ENCODE measurements at places on chromosomes 12 and 14.

GRCh38 chr12:83361475-83361874 lies 674.8 kb downstream of the TMTC2 start:
- DNase-seq: no peak

DNA sequence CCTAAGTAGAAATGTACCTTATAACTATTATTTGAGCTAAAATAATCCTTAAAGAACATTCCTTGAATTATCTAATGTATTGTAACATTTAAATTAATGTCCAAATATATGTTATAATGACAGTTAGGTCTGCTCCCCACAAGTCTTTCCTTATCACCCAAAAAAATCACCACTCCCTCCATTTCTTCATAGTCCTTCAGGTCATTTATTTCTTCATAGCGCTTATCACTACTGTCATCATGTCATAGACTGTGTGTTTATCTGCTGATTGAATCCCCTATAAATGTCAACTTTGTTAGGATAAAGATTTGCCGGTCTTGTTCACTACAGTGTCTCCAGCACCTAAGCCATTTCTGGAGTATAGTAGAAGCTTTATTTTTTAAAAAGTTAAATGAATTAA lies 12.0 kb downstream of the LUM start:
- no peak for DNase-seq

DNA sequence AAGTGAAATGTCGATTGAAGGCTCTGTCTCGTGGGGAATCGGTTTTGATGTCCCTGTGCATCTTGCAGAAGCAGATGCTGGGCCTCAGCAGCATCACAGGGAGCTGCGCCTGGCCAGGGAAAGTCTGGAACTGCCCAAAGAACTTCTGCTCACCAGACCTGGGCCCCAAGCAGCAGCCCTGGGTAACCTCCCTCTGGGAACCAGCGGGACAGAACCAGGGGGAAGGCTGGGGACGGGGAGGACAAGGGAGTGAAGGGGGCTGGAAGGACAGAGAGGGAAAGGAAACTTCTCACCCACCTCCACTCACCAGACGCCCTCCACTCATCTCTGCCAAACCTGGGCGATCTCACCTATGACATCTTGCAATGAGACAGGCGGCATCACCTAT lies 26.8 kb upstream of the C14orf180 start:
- no peak for DNase-seq

DNA sequence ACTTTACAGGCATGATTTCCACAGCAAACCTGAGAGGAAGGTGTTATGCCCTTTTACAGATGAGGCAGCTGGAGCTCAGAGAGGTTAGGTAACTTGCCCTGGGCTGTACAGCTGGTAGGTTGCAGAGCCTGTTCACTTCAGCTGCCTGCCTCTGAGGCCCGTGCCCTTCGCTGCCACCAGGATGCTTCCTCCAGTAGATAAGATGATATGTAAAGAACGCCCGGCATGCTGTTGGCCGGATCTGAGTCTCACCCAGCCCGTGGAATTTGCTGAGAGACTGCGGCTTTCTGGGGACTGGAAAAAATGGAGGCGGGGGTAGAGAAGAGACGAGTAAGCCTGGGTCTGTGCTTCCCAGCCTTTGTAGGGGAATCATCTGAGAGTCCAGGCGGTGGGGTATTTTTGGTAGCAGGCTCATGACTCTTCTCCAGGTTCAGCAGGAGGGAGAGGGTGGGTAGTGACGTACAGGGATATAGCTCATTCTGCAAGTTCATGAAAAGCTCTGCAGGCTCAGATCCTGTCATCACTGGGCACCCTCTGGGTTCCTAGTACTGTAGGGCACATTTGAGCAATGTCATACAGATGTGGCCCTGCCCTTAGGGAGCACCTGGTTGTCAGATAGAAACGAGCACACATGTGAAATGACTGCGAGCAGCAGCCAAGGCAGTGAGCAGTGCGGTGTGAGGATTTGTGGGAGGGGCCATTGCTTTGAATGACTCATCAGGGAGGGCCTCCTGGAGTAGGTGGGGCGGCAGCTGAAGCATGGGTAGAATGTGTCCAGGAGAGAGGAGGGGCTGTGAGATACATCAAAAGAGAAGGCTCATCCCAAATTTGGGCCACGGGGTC lies 159.4 kb downstream of the TSPAN9 start:
- DNase-seq: no peak

DNA sequence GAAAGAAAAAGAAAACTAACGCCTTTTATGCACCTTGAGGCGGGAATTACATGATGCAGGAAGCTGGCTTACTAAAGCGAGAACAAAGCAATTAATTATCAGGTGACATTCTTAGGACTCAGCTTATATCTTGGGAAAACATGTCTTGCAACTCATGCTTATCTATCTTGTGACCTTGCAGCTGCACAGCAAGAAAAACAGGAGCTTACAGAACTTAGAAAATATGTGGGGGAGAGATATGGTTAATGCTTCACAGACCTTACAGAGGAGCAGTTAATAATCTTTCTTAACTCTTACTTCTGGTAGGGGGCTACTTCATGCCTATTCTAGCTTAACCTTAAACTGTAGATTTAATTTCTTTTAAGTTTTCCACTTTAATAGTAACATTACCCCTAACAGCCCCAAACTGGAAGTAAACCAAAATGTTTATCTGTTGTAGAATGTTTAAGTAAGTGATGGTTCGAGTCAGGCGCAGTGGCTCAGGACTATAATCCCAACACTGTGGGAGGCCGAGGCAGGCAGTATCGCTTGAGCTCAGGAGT lies 13.2 kb upstream of the OR11G2 start:
- no peak for DNase-seq

DNA sequence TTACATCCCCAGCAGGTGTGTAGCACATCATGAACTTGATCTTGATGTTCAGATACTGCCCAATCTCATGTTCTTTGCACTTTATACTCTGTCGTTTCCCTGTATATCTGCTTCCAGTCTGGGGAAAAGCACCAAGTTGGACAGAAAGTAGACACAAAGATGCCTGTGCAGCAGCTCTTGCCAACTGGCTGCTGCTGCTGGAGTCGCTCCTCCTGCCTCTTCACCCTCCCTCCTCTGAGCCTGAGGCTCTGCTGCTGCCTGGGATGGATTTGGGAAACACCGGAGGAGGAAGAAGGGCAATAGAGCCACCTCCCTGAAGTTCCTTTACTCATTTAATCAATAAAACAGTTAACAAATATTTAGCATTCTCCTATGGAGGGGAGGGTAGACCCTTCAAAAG lies 32.4 kb downstream of the ADCK1 start:
- no peak for DNase-seq

DNA sequence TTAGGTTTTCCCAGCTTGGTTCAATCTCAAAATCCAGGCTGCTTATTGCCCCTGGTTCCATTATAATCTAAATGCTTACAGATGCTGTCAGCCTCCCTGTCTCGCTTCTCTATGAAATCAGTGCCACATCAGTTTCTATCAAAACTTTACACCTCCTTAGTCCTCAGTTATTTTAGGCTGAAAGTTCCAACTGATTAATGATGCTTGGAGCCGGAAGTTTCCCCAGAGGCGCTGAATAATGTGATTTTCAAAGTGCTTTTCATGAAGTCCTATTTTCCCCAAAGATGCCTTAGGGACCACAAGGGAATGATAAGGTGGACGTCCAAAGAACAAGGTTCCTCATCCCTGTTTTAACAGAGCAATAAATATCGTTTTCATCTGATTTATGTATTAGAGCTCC lies 262.4 kb upstream of the RMST start:
- DNase-seq: no peak

DNA sequence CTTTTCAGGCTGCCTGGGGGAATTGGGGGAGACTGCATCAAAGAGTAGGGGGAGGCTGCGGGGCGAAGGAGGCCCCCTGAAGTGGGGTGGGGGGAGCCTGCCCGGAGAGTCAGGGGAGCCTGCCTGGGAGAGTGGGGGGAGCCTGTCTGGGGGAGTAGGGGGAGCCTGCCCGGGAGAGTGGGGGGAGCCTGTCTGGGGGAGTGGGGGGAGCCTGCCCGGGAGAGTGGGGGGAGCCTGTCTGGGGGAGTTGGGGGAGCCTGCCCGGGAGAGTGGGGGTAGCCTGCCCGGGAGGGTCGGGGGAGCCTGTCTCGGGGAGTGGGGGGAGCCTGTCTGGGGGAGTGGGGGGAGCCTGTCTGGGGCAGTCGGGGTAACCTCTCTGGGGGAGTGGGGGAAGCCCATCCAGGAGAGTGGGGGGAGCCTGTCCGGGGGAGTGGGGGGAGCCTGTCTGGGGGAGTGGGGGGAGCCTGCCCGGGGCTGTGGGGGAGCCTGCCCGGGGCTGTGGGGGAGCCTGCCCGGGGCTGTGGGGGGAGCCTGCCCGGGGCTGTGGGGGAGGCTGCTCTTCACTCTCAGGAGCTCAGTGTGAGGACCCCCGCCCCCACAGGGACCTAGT lies 6.5 kb upstream of the DEGS2 start:
- DNase-seq: no peak

DNA sequence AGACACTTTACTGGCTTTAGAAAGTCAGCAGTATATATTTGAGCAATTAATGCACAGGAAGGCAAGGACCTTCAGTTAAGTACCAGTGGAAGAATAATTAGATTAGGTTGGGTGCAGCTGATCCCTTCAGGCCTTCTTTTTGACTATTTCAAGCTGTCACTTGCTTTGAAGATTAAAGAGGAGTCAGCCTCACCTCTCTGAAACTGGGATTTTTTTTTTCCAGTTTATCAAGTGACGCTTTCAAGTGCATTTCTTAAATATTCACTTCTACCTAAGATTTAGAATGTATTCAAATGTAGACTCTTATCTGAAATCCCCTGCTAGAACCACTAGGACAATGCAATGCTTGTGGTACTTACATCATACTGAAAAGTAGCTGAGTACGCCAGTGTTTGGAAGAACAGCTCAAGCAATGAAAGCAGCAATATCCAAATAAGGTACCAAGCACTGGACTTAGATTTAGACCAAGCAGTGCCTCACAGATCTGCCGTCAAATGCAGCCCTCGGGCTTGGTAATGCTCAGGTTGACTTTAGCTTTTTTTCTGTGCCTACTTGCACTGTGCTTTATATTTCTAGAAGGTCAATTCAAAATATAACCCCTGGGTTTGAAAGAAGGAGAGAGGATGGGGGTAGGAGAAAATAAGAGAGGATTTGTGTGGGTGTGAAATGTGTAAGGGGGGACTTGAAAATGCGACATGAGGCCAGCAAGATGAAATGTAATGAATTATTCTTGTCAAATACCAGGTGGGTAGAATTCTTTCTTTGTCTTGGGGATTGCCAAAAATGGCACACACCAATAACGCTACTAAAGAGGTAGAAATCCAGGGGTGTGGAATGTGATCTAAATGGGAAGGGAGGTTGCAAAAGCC lies 3.7 kb upstream of the FERMT2 start:
- no peak for DNase-seq

GRCh38 chr14:74965486-74966153 lies 10.2 kb upstream of the PGF start:
- no peak for DNase-seq

GRCh38 chr14:81187832-81188522 lies 32.8 kb downstream of the GTF2A1 start:
- no peak for DNase-seq

DNA sequence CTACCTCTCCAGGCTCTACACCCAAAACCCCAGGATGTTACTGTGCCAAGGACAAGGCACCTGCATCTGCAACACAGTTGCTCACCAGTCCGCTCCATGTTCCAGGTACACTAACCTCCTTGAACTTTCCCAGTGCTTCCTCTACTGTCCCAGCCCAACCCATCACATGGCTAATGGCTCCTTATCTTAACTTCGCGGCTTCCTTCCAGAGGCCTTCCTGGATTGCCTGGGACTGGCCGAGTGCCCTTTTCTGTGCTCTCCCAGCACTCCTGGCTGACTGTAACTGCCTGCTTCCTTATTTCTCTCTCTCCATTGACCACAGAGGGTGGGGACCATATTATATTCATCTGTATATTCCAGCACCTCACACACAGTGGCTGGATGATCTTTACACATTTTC lies 20.9 kb downstream of the POMT2 start:
- no peak for DNase-seq

- DNase-seq: no peak
Measured at GRCh38 chr14:101449114-101449513, 112.2 kb upstream of the DIO3 start.

GRCh38 chr12:89676930-89677329 lies 31.7 kb downstream of the ATP2B1 start:
- DNase-seq: no peak

DNA sequence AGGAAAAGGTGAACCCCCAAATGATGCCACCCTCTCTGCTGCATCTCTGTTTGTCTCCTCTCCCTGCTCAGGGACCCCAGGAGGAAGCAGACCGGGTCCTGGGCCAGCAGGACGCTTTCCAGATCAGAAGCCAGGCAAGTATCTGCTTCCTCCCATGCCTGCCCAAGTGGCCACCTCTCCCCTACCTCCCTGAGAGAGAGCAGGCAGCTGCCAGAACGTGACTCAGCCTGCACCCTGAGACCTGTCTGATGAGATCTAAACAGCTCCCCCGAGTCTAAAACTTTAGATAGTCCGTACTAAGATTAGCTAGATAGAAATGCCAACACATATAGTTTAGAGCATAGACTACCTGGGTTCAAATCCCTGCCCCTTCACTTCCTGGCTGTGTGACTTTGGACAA lies 31.2 kb upstream of the OAS1 start:
- no peak for DNase-seq

GRCh38 chr14:38079886-38080285 lies 127.8 kb upstream of the SSTR1 start:
- DNase-seq: no peak

- no peak for DNase-seq
Measured at GRCh38 chr12:13082861-13083260, 20.6 kb downstream of the GSG1 start.

DNA sequence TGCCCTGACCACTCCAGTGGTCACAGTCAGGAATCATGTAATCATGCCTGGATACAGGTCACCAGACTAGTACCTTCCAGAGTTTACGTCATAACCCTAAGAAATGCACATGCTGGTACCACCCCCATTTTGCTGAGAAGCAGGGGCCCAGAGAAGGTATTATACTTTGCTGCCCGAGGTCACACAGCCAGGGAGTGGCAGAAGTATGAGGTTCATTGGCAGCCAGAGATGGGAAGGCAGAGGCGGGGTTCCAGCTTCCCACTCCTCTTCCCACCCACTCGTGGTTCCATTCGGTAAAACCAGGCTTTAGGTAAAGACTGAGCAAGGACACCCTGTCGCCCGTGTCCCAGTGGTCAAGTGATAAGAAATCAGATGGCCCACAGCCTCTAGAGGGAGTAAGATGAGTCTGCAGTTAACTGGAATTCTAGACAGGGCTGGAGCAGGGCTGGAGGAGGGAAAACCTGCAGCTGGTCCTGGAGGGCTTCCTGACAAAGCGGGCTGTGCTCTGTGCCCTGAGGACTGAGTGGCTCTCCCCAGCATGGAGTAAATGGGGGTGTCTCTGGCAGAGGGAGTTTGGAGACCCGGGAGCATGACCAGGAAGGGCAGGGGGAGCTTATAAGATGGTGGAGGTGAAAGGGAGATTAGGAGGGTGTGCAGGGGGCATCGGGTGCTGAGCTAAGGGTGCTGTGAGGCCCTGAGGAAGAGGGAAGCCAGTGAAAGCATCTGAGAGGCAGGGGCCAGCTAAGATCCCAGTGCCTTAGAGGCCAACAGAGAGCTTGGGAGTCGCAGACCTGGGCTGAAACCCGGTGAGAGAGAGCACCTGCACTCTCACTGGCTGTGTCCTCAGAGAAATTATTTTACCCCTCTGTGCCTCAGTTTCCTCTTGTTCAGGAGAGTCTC lies 5.7 kb downstream of the FAM222A start:
- no peak for DNase-seq

GRCh38 chr14:51318813-51319597 lies 79.0 kb downstream of the TMX1 start:
- DNase-seq: no peak

- DNase-seq: no peak
Measured at GRCh38 chr12:18343708-18344107, 82.4 kb downstream of the PIK3C2G start.

- DNase-seq: no peak
Measured at GRCh38 chr14:101723061-101723595, 38.4 kb upstream of the PPP2R5C start.

Data from fibroblast of skin of left biceps (primary cell).